ENCODE measurements at places on chromosomes 4 and X.

DNA sequence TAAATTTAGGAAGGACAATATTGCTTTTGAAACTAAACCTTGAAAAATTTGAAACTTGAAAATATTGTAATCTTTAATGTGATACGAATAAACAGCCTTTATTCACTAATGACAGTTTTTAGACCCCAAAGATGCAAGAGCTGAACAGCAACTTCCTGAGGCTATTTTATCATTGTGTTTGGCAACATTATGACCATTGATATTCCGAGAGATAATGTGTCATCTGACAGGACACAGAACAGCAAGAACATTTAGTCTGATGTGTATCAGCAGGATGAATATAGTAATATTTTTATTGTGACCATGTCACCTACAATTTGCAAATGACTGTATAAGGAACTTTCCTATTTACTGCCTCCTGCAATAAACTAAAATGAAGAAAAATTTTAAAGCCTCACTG is 316.0 kb downstream of the ADAM29 start:
- no peak for DNase-seq

DNA sequence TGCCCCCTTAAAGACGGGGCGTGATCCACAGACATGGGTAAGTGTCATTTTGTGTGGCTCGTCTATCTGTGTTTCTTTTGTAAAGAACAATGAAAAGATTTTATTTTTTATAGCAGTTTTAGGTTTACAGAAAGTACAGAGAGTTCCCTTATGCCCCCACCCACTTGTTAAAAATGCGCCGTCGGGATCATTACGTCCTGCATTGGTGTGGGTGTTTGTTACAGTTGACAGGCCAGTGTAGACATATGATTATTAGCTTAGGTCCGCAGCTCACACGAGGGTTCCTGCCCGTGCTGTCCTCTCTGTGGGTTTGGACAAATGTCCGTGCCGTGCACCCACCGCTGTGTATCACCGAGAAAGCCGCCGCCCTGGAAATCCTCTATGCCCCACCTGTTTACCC is 50.5 kb downstream of the RGS12 start:
- DNase-seq, result no peak

- no peak for DNase-seq
These were observed 153.9 kb downstream of the CCNG2 start for GRCh38 chr4:77310931-77311330.

- DNase-seq, result no peak
These were observed 144.7 kb downstream of the ZAR1 start for GRCh38 chr4:48634688-48635308.

DNA sequence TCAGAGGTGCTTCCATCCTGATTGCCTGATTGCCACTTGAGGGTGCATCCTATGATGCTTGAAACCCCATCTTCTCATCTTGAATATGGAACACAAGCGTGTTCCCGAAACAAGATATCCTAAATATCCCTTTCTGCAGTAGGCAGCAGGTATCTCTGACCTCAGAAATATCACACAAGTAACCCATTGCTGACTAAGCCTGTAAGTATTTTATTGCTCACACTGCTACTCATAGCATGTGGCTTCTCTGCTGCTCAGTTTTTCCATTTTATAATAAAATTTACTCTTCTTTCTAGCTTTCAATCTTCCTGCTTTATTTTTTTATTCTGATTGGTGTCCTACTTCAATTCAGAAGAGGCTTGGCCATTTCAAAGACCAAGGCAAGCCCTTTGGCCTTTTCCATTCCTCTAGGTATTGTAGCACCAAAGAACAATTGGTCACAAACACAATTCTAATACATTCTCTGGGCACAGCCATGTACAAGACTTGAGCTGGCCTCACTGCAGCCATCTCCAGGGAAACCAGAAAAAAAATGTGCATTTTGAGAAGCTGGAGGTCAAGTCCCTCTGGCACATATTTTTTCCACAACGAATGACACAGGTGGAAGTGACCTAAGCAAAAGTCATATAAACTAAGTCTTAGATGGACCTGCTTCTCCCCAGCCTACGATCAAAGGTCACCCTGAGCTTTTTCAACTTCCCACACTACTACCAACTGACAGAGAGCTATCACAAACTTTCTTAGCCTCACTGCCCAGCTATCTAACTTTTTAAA is 107.0 kb downstream of the OR13H1 start:
- no peak for DNase-seq

DNA sequence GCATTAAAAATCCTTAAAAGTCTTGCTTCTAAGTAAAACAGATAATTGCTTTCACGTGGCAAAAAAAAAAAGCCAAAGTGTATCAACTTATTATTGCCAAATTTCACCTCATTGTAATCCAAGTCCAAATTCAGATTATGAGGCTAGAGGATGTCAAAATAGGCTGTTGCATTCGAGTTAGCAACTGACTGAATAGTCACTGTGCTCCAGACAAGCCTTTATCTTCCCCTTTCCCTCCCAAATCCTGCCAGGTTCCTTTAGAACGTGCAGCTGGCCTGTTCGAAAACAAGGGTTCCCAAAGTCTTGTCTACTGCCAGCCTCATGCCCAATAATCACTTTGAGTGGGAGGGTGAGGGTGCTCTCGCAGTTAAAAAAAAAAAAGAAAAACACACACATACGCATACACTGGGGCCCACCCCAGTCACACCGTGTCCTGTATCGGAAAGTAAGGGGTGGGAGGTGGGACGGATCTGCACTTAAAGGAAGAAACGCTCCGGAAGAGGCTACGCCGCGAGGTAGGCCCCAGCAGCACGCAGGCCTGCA is 603 bp downstream of the MAD2L1 start:
- DNase-seq, result no peak

Measured in SJCRH30 (cell line).